NCI-H1417 treated with DMSO at 0.1 percent for 48 hours (cell line): ENCODE measurements at places on chromosomes 1 and 21.

GRCh38 chr1:168136709-168137514 is at the start of gene GPR161:
GPR161 (minus strand) TSS chr1:168136930; CDS start chr1:168104850, 32,080 bp downstream.
- no peak for DNase-seq

- DNase-seq, result no peak
Observed at GRCh38 chr1:99673315-99673714, 27.4 kb downstream of the PALMD start.

DNA sequence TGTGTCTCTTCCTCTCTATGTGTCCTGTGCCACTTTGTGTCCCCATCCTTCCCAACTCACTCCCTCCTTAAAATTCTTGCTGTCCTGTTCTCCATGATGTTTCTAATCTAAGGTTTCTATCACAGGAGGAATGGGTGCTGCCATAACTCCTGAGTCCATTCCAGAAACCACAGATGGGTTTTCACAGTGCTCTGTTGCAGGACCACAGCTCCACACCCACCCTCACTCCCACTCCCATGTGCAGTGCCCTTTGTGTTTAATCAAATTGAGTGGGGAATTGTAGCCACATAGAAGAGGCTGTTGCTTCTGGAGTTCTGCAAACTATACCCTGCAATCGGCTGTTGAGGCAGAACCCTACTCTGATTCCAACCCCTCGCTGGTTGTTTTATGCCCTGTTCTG is 142.1 kb downstream of the SPATA46 start:
- no peak for DNase-seq

GRCh38 chr1:226082959-226083301 is 20.4 kb downstream of the H3-3A start:
- no peak for DNase-seq

DNA sequence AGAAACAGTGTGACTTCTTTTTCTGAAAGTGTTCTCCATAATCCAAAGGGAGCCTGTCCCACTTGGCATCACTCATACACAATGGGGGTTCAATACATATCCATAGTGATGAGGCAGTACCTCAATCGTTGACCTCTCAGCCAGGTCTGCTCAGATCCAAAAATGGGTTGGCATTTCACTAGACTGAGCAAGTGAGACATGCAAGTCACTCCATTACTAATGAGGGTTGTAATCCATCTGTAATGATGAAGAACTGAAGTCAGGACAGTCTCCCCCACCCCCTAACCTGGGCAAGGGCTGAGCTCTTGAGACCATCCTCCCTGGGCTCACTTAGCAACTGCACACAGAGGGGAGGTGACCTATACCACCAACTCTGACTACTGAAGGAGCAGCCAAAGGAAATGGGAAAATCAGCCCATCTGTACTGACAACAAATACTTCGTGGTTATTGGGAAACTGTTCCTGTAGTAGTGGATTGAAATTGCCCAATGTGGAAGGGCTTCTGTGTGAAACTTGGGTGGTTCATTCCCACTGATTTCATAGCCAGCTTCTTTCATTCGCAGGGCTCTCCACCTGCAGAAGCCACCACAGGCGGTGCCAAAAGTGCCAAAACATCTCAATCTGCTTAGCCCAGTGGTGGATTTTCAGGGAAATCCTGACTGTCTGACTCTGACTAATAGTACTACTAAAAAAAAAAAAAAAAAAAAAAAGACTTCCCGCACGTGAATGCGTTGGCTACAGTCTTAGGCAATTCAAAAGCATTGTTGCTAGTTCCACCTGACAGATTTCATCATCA is 5.0 kb downstream of the NGF start:
- DNase-seq, result no peak

GRCh38 chr1:6209661-6210580 is 4.0 kb downstream of the RNF207 start:
- no peak for DNase-seq

DNA sequence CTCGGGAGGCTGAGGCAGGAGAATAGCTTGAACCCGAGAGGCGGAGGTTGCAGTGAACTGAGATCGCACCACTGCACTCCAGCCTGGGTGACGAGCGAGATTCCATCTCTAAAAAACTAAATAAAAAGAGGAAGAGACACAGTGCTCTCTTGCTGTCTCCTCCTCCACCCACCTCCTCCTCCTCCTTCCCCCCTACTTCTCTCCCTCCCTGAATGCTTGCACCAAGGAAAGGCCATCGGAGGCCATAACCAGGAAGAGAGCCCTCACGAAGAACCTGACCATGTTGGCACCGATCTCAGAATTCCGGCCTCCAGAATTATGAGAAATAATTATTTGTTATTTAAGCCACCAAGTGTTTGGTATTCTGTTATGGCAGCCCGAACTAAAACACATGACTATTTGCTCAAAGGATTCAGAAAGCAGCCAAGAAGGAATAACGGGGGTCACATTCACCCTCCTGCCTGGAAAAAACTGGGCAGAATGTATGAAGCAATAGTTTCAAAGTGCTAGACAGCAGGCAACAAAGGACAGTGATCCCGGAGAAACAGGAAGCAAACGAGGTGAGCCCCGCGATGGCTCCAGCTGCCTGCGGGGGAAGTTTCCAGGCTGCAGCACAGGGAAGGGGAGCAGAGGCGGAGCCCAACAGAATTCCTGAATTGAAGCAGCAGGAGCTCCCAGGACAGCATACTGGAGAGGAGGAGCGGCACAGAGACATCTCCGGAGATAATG is 35.8 kb downstream of the LDLRAD1 start:
- DNase-seq, result no peak

GRCh38 chr1:108502624-108503023 is 52.5 kb downstream of the NBPF6 start:
- DNase-seq, result no peak

- no peak for DNase-seq
Observed at GRCh38 chr21:41397471-41397891, 28.6 kb upstream of the MX1 start.

- DNase-seq, result no peak
Observed at GRCh38 chr1:225891229-225891972, 2.5 kb upstream of the LEFTY1 start.

- DNase-seq, result no peak
Observed at GRCh38 chr1:110502402-110503151, 16.4 kb downstream of the KCNA10 start.

- no peak for DNase-seq
Observed at GRCh38 chr1:151134991-151135390, 11.4 kb downstream of the SEMA6C start.

DNA sequence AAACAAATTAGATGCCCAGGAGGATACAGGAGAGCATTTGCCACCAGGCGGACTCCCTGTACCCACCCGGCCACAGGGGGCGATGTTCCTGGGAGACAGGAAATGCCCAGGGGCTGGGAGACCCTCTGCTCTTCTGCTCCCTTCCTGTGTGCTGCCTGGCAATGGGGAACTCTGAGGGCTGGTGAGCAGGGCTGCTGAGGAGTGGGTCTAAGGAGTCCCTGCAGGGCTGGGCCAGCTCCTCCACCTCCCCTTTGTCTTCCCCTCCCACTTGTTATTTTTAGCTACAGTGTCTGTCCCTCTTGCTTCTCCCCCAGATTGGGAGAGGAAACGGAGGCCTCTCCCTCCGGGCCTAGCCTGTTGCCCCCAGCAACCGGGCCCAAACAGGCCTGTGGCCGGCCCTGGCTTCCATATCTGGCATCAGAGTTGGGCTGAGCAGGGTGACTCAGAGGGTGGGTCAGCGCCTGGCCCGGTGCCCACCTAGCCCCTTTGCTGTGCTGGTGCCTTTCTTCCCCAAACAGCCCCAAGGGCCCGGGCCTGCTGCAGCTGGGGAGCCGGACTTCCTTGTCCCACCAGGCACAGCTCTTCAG is 11.6 kb downstream of the LMNA start:
- DNase-seq, result no peak

- no peak for DNase-seq
Observed at GRCh38 chr1:73910062-73910461, 287.9 kb downstream of the LRRIQ3 start.

- DNase-seq, result no peak
Observed at GRCh38 chr1:112904831-112905261, 51.1 kb downstream of the SLC16A1 start.

- DNase-seq, result no peak
Observed at GRCh38 chr1:3530086-3530925, 75.8 kb downstream of the ARHGEF16 start.

DNA sequence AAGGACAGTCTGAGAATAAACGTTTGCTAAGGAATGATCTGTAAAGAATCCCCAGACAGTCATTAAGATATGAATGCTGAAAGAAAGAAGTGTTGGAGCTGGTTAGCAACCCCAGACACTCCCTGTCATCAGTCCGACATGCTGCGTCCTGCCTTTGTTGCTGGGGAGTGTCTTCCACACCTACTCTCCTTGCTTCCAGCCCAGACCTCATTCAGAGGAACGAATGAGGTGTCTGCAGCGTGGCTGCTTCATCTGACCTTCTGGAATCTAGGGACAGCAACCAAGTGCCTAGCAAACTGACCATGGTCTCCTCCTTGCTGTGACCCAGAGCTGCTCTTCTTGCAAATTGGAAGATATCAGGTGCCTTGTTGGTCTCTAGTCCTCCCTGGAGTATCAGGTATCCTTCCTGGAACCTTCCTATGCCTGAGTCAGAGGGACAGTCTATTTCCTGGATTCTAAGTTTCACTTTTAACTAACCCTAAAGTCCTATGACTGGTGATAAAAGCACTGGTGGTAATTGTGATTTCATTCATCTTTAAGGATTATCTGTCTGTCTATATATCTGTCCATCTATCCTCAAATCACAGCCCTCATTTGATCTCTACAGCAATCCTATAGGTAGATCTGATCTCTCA is 45.3 kb downstream of the NFASC start:
- no peak for DNase-seq

- no peak for DNase-seq
Observed at GRCh38 chr1:209219791-209220524, 363.6 kb upstream of the CAMK1G start.

DNA sequence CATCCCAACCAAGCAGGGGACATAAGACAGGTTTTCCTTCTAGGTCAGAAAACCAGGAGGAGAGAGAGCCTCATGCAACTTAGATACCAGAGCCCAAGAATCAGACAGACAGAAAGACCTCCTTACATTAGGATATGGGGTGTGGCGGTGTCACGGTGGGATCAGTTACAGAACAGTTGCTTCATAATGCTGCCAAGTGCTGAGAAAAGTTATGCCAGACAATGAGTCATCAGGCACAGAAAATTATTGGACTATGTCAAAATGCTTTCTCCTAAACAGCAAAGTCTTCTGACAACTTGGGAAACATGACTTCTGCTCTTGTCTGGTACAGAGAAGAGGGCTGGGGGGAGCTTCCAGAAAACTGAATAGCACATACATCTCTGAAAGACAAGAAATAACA is 1120.2 kb upstream of the TMPRSS15 start:
- no peak for DNase-seq

GRCh38 chr1:20279509-20279908 is 11.2 kb upstream of the VWA5B1 start:
- no peak for DNase-seq
